ENCODE measurements at places on chromosomes 2 and 18.

DNA sequence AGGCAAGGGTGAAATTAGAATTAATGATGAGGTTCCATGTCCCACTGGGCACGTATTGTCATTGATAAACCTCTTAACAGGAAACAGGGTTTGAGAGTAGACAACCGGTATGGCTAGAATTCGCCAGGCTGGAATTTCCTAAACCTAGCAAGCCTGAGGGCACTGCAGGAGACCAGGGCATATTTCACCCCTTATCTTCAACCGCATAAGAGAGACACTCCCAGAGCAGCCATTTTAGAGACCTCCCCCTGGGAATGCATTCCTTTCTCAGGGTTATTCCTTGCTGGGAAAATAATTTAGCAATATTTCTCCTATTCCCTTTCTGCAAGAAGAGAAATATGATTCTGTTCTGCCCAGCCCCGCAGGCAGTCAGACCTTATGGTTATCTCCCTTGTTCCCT is 334.6 kb upstream of the LYPD1 start:
- DNase-seq = no peak

- no peak for DNase-seq
These were observed 111.0 kb upstream of the MGAT5 start for GRCh38 chr2:134142903-134143302.

GRCh38 chr2:167335541-167335992 is 447.3 kb downstream of the XIRP2 start:
- DNase-seq = no peak

GRCh38 chr2:220220009-220220408 is 592.6 kb downstream of the SLC4A3 start:
- DNase-seq = no peak

DNA sequence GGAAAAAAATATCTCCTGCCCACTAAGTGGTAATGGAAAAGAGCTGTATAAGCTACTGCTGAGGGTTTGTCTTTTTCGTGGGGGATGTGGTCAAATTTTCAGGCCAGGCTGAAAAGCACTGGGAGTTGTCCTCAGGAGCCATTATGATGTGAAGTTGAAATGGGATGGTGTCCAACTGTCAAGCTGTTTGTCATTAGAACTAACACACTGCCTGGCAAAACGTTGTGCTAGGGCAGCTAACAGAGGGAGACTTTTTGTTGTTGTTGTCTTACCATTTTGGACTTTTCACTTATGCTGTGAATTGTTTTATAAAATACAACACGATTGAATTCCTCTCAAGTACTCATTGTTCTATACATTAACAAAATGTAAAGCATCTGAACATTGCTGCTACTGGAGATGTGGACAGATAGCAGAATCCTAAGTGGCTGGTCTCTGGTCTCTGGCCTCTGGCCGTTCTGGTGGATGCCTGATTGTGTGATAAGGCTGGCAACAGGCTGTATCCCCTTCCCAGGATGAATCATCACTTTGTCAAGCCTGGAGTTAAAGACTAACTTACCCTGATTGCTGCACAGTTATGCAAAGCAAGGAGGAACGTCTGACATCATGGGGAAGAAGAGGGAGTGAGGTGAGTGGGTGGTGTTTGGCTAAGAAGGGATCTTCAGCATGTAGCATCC is 2.3 kb downstream of the MYO1B start:
- DNase-seq = no peak

GRCh38 chr2:152603166-152603565 is 114.1 kb downstream of the PRPF40A start:
- no peak for DNase-seq

- peak; percentile 22 for DNase-seq
These were observed 52.8 kb upstream of the IL1RL1 start for GRCh38 chr2:102258386-102259074.

GRCh38 chr2:177530561-177530960 is 138.0 kb downstream of the AGPS start:
- peak; percentile 23 for DNase-seq

GRCh38 chr2:239215136-239215925 is 185.5 kb downstream of the HDAC4 start:
- no peak for DNase-seq

- DNase-seq = no peak
These were observed 78.4 kb upstream of the ABCA12 start for GRCh38 chr2:215216806-215217205.

DNA sequence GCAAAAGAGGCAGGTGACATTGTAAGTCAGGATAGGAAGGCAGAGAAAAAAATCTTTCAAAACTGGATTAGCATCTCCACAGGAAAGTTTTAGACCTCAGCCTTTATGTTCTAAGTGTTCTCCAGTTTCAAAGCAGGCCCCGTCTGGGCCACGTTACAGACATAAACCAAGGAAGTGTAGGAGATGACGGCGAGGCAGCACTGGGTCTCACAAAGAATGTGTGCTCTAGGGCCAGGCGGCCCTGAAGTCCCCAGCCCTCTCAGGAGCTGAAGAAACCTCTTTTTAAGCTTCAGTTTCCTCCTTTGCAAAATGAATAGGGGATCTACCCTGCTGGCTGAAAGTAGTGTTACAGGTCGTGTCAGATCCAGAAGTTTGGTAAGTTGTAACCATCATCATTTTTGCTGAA is 81.7 kb downstream of the SPRED2 start:
- peak; percentile 55 for DNase-seq

DNA sequence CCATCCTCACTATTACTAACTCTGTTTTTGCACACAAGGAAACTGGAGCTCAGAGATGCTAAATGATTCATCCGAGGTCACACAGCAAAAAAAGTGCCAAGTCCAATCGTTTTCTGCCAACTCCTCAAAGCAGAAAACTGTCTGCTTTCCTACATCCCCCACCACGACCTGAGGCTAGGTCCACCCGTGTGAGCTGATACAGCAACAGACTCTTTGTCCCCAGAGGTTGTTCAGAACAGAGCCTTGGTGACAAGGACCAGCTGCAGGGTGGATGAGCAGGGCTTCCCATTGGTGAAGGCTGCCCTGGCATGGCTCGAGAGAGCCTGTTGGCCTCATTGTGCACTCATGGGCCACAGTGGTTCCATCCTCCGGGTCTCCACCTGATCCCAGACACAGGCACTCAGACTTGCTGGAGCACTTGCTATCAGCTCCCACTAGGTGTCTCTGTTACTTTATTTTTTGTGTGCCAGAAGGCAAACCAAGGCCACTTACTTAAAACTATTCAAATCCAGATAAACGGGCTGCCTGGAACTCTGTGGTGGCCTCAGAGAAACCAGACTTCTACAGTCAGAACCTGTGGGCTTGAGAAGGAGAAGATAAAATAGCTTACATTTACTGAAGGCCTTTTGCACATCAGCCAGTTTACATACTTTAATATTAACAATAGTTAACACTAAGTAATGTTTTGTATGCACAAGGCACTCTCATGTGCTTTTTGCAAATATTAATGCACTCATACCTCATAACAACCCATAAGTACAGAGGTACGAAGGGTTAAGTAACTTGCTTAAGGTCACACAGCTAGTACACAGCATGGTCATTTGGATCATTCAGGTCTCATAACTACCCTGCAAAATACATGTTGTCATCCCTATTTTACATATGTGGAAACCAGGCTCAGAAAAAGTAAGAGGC is 62.9 kb upstream of the CTIF start:
- peak; percentile 92 for DNase-seq

- no peak for DNase-seq
These were observed 112.8 kb downstream of the SPTBN1 start for GRCh38 chr2:54568876-54569321.

DNA sequence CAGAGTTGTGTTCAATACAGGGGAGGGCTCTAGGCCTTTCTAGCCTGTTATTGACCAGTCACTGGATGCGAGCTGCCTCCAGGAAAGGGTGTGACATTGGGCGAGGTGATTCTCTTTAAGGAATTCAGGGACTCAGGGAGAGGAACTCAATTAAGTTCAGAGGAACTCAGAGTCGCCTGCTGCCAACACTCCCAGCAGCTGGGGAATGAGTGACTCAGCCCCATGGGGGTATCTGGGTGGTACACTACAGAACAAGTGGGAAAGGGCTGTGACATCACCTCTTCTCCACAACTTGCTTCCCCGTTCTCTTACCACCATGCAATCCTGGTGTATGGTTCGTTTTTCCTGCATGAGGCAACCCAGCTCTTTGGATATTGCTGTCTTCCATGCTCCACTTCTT is 50.4 kb upstream of the CYRIA start:
- DNase-seq = no peak

DNA sequence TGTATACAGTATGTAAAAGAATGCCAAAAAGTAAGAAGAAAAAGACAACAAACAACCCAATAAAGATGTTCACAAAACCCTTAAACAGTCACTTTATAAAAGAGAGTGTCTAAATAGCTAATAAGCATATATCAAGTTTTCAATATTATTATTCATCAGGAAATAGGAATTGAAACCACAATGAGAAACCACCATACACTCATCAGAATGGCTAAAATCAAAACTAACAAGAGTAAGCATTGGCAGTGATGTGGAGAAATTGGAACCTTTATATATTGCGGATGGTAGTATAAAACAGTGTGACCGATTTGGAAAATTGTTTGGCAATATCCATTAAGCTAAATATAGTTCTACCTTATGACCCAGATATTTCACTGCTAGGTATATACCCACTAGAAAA is 20.5 kb upstream of the TGFA start:
- no peak for DNase-seq
